ENCODE measurements at places on chromosomes 11 and 22.
A peak's percentile ranks its signal among the peaks of the same experiment; 100 is the strongest.

DNA sequence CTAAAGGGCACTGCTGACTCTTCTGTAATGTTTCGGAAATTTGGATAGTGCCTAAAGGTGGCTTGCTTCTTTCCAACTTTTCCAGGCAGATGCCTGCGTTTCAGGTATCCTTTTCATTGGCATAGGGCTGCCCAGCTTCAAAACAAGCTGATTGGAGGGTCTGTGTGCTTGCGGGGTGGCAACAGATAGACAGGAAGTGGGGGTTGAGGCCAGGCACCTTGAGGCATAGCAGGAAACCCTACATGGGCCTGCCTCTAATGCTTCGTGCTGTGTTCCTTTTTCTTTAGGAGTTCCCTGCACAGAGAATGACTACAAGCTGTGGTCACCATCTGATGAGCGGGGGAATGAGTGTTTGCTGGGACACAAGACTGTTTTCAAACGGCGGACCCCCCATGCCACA, 92.2 kb upstream of the SORL1-AS1 start:
- H3K4me3 ChIP-seq, result peak overlapping the region; percentile 38
- peak overlapping the region; percentile 85 for H3K27ac ChIP-seq
- no peaks in the 10 kb centered on the region for H3K27me3 ChIP-seq
- H3K4me1 ChIP-seq, result peaks cover 63% of the 10 kb centered on the region
- DNase-seq, result peak; percentile 62
- H3K36me3 ChIP-seq, result peaks cover 55% of the 10 kb centered on the region

GRCh38 chr11:19727246-19727645, 14.6 kb downstream of the NAV2 start:
- H3K36me3 ChIP-seq, result no peaks in the 10 kb centered on the region
- no peaks in the 10 kb centered on the region for H3K27me3 ChIP-seq
- H3K4me1 ChIP-seq, result peaks cover 23% of the 10 kb centered on the region
- DNase-seq, result no peak
- H3K27ac ChIP-seq, result no peak overlapping the region

GRCh38 chr22:36386900-36387708, 663 bp downstream of the MYH9 start:
- DNase-seq, result peak; percentile 83
- H3K27me3 ChIP-seq, result no peaks in the 10 kb centered on the region
- H3K4me1 ChIP-seq, result peaks cover 33% of the 10 kb centered on the region
- peak overlapping the region; percentile 96 for H3K27ac ChIP-seq
- peaks cover 41% of the 10 kb centered on the region for H3K36me3 ChIP-seq

GRCh38 chr11:119236490-119236889, 30.4 kb downstream of the CBL start:
- peaks cover 50% of the 10 kb centered on the region for H3K4me1 ChIP-seq
- peak overlapping the region; percentile 72 for H3K27ac ChIP-seq
- no peak overlapping the region for H3K4me3 ChIP-seq
- H3K27me3 ChIP-seq, result no peaks in the 10 kb centered on the region
- peaks cover 50% of the 10 kb centered on the region for H3K36me3 ChIP-seq

GRCh38 chr11:117734601-117735024, 62.4 kb downstream of the DSCAML1 start:
- H3K4me3 ChIP-seq, result no peak overlapping the region
- no peak for DNase-seq
- H3K27me3 ChIP-seq, result no peaks in the 10 kb centered on the region
- no peaks in the 10 kb centered on the region for H3K4me1 ChIP-seq
- H3K36me3 ChIP-seq, result no peaks in the 10 kb centered on the region

Data from activated CD8-positive, alpha-beta T cell treated with anti-CD3 and anti-CD28 coated beads for 36 hours (primary cell).